Cortex of kidney (tissue), 1 donor: ENCODE measurements at places on chromosomes 4 and X.

- no peak for DNase-seq
Measured at GRCh38 chrX:3226087-3226486, 120.4 kb downstream of the MXRA5 start.

GRCh38 chr4:142893012-142893411 is 46.9 kb upstream of the INPP4B start:
- no peak for DNase-seq

DNA sequence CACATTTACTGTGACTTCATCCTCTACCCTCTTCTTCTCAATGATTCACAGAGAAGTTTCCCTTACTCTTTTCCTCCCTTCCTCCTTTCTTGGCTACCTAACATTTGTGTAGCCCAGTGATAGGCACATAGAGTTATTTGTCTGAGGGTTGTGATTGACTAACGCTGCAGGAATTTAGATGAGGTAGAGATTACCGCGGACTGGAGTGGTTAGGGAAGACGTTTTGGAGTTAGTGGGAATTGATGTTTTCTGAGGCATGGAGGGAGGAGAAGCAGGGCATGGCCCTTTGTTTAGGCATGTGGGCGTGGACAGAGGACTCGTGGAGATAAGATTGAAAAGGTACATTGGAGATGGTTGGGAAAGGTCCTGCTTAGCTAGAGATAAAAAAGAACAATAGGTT is 246.7 kb downstream of the GPAT3 start:
- DNase-seq = no peak

DNA sequence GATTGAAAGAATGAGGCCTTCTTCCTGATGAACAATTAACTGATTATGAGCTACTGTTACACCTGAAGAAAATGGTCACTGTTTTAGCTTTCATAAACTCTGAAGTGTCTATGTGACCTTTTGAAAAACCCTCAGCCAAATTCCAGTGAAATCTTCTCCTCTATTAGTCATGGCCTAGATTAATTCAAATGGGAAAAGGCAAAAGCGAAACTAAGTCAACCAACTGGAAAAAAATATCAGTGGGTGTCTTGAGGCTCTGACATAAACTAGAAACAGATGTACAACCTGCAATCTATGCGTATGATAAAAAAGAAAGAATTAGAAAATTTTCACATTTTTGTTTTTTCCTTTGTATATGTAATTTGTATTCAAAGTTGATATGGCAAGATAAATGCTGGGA is 169.4 kb upstream of the BANK1 start:
- DNase-seq = no peak
